Stimulated activated CD4-positive, alpha-beta T cell treated with anti-CD3 and anti-CD28 coated beads, Interleukin-4, amount 100 ng/mL, for 4 hours (primary cell): ENCODE measurements at places on chromosomes 6 and 20.

DNA sequence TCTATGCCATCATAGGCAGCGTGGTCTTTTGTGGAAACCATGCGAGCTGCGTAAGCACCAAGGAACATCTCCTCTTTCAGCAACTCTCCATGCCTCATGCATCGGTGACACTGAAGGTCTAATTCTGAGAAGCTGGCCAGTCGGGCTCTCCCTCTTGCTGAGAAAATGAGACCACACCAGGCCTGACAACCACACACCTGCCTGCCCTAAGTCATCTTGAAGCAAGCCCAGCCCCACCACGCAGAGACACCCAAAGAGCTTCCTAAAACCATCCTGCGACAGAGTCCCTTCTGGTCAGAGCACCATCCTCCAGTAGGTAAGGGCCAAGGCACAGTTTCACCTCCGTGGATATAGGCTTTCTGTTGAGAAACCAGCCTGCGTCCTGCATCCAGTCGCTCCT is 26.6 kb downstream of the PREX1 start:
- DNase-seq: no peak

GRCh38 chr6:145964948-145965366 is 799 bp upstream of the SHPRH start:
- DNase-seq: no peak

DNA sequence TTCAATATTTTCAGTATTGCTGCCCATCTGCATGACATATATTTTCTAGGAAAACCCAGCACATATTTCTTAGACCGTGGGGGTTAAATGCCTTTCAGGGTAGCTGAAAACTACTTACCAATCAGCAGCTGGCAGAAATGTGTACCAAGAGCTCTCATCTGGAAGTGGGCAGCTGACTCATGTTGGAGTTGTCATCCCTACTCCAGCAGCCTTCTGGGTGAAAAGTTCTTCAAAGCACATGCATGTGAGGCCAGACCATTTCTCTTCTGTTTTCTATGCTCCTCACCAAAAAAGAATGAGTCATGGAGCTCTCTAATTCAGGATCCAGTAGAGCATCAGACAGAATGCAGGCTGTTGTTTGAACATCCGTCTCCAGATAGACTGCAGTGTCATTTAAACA is 135.5 kb downstream of the PAX1 start:
- DNase-seq: no peak

- DNase-seq: no peak
Measured at GRCh38 chr20:23449421-23449820, 3.3 kb downstream of the CST11 start.

DNA sequence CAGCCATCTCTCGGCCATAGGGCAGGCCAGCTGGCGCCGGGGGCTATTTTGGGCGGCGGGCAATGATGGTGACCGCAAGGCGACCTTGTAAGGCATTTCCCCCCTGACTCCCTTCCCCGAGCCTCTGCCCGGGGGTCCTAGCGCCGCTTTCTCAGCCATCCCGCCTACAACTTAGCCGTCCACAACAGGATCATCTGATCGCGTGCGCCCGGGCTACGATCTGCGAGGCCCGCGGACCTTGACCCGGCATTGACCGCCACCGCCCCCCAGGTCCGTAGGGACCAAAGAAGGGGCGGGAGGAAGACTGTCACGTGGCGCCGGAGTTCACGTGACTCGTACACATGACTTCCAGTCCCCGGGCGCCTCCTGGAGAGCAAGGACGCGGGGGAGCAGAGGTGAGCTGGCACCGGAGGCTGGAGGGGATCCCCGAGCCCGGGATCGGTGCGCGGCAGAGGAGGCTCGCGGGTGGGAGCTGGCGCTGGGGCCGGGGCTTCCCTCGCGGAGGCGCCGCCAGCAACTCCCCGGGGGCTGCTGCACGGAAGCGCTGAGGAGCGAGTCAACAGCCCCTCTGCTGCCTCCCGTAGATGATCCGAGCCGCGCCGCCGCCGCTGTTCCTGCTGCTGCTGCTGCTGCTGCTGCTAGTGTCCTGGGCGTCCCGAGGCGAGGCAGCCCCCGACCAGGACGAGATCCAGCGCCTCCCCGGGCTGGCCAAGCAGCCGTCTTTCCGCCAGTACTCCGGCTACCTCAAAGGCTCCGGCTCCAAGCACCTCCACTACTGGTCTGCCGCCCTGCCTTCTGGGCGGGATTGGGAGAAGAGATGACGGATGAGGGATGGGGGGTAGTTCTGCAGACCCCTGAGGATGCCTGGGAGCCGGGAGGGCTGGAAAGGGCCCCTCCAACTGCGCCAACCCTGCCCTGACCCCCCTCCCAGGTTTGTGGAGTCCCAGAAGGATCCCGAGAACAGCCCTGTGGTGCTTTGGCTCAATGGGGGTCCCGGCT is at the start of the genes CTSA and NEURL2:
CTSA (plus strand) TSS at position 351 of the 999 bp plus-strand sequence; CDS start at position 585, 234 bp downstream.
NEURL2 (minus strand) TSS at position 224 of the 999 bp plus-strand sequence; CDS start at position 7, 217 bp downstream.
- DNase-seq: peak; percentile 87

- DNase-seq: no peak
Measured at GRCh38 chr6:389622-390021, 1.9 kb upstream of the IRF4 start.

DNA sequence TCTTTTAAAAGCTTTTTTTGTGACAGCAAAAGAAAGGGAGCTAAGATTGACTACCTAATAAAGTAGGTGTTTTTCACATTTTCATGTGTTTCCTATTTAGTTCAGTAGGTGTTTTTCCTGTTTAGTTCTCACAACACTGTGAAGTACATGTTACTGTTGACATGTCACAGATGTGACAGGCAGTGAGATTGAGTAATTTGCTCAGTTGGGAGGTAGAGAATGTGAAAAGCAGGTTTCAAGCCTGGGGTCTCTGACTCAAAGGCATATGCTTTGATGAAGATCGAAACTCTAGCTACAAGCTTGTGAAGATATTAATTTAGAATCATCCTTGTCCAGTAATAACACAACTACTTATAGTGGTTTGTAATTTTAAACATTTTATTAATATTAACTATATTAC is 43.1 kb downstream of the SLX4IP start:
- DNase-seq: no peak

DNA sequence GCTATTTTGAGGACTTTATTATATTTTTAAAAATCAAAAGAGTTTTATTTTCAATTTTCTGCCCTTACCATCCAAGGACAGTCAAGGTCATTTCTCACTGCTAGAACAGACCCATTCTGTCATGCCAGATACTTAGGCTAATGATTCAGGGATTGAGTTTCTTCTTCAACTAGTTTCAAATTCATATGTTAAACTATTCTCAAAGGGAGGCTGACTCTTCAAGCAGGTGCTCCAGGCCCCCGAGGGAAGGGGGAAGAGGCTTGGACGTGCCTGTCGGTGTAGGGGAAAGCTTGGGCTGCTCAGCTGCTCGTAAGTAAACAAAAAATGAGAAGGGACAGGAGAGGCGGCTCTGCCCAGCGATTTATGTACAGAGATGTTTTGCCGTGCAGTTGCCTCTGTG is 69.4 kb upstream of the MYLIP start:
- no peak for DNase-seq

GRCh38 chr6:94177429-94177828 is 758.1 kb upstream of the EPHA7 start:
- no peak for DNase-seq

DNA sequence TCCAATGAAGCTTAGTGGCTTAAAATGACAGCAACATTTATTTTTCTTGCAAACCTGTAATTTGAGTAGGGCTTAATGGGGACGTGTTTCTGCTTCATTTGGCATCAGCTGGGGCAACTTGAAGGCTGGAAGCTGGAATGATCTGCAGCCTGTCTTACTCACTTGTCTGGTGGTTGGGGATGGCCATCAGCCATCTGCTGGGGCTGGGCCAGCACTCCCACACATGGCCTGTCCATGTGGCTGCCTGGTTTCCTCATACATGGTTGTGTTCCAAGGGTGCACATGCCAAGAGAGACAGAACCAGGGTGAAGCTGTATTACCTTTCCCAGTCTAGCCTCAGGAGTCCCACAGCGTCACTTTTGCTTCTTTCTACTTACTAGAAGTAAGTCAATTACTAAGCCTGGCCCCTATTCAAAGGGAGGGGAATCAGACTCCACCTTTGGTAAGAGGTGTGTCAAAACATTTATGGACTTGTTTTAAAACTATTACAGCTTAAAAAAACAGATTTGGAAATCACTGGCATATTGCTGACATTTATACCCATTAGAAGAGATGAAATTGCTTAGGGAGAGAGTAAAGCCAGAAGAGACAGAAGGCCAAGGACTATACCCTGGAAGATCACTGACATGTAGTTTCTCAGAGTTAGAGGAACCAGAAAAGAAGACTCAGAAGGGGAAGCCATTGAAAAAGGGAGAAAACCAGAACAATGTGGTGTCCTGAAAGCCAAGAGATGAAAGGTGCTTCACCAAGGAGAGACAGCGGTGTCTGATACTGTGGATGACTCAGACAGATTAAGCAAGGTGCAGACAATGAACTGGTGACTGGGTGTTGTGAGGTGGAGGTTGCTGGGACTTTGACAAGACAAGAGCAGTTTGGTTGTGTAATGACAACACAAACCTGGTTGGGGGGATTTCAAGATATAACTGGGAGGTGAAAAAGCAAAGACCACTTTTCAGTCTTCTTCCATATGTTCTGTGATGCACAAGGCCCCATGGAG is 345.2 kb downstream of the GJA1 start:
- DNase-seq: no peak

DNA sequence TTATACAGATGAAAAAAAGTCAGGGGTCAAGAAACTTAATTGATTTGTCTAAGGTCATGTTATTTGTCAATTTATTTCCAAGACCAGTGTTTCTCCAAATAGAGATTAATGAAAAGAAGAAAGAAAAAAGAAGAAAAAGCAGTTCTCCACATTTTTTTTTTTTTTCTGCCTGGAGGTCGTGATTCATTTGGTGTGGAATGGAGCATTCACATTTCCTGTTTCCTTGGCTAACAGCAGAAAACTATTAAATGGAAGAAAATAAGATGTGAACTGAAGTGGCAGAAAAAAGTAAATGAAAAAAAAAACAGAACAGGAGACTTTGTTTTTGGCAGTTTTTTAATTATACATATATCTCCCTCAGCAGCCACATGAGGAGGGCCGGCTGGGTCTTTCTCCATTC is 470.8 kb upstream of the ZNF337 start:
- no peak for DNase-seq

- peak; percentile 77 for DNase-seq
Measured at GRCh38 chr6:2245103-2245876, at the start of gene GMDS. Gene GMDS, minus strand, starts transcription at chr6:2245605.

DNA sequence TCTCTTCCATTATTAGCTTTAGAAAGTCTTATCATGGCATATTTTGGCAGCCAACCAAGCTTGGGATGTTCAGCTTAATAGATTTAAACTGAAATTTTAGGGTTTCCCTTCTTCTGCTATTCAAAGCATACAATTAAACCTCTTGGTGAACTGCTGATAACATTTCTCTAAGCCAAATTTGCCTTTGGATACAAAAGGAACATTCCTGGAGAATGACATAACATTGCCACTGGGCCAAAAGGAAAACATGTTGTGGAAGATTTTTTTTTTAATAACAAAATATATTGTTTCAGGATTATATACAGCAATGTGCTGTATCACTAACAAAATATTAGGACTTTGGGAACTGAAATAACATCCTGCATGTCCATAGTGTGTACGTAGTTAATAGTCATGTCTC is 215.1 kb upstream of the TBX18 start:
- DNase-seq: no peak

DNA sequence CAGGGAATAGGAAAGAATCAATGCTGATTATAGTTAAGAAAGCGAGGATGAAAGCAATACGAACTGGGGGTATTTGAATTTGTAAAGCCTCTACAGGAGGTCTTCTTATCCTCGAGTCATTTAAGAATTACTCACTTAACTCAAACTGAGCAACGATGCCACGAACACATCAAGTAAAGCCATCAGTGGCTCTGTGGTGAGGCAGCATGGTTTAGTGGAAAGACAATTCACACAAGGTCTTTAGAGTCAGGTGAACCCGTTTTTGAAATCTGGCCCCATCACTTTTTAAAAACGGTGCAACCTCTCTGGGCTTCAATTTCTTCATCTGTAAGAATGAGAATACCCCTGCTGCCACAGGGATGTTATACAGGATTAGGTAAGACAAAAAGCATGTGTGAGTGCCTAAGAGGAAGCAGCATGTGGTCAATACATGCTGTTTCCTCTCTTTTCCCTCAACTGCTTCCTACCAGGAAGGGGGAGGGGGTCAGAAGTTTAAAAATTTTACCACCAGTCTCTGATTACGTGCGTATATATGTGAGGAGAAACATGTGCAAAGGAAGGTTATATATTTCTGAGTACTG is 162.0 kb downstream of the BTBD9 start:
- DNase-seq: no peak
